Choroid plexus epithelial cell (primary cell): ENCODE measurements at places on chromosomes 4 and X.

DNA sequence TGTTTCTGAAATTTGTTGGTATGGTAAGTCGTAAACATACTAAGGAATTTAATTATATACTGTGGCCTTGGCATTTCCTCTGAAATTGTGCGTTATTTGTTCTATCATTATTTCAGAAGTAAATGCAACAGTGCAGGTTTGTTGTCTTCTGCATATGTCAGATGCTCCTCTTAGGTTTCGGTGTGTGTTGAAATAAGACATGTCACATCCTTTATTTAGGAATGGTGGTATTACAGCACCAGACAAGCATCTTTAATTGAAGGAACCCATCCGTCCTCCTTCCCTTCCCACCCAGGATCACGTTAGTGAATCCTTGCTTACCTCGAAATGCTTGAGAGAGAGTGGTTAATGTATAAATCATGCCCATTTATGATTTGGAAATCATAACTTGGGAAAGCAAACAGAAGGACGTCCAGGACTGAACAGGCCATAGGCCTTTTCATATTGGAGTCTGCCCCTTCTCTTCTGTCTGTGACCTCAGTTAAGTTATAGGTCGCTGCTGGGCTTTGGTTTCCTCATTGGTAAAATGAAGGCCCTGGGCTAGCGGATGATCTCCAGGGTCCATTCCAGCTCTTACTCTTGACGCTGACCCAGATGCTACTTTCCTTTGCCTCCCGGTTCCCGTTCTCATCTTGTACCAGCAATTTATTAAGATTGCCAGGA lies 134.1 kb downstream of the KLHL8 start:
- no peak for DNase-seq

- no peak for DNase-seq
Measured at GRCh38 chr4:166622425-166622977, 611.8 kb downstream of the SPOCK3 start.

GRCh38 chr4:182862141-182862875 lies 54.9 kb downstream of the DCTD start:
- DNase-seq = no peak

DNA sequence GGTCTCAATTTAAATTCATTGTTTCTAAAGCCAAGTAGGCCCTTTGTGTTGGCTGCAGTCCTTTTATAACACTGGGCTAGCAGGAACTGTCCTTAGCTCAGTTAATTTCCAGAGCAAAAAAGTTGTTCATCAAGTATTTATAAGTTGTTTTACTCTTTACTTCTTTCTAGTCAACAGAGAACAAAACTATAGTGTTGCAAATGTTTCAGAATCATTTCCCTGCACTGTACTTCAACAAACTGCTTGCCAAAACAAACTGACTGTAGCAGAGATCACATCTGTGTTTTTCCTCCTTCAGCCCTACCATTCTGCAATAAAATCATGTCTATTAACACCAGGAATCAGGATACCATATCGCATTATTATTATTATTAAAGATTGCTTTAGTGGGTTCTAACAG lies 168.5 kb upstream of the SH3RF1 start:
- DNase-seq = peak; percentile 77

DNA sequence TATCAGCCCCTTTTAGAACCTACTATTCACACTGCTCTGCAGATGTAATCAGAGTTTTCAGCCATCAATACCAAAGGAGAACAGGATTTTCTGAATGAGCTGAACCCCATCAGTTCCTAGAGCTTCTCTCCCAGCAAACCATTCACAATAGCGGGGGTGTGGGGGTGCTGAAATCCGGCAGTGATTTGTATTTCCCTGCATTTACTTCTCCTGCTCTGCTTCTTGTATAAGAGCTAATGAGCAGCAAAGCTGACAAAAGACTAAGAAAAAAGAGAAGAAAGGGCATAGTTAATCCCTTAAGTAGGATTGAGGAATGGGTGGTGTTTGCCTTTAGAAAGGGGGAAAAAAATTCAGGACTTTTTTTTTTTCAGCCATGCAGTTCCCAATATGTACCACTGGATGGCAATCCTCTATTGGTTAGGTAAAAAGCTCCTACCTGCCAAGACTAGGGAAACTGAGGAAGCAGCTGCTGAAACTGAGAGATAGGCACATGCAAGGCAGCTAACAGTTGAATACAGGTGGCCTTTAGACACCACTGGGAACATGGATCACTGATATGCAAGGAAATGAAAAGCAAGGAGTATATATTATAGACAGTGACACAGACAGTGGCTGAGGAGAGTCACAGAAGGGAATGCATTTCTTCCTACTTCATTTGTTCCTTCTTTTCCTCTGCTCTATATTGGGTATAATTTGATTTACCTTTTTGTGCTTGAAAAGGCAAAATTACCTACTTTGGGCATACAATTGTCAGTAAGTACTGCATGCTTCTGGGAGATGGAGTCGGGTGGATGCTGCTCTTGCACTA lies 217.9 kb downstream of the HS6ST2 start:
- peak; percentile 17 for DNase-seq

GRCh38 chr4:181418496-181418895 lies 824.7 kb upstream of the TENM3 start:
- DNase-seq = no peak

GRCh38 chr4:183129675-183130074 lies 30.6 kb downstream of the WWC2 start:
- DNase-seq = no peak

GRCh38 chr4:125105561-125105960 lies 209.2 kb upstream of the FAT4 start:
- DNase-seq = peak; percentile 59

DNA sequence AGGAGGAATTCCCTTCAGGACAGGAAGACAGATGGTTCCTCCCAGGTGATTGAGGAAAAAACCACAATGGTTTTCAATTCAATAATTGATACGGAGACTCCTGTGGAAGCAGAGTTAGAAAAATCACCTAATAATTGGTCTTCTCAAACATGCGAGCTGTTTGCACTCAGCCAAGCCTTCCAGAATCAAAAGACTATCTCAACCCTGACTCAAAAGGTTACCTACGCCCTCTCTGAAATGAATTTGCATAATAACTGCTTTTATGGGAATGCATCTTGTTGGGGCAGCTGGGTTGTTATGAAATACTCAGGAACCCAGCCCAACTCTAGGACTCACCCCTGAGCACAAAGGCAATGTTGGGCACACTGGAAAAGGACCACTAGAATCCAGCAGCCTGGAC lies 66.9 kb upstream of the ARSJ start:
- no peak for DNase-seq

- peak; percentile 92 for DNase-seq
Measured at GRCh38 chr4:88027611-88028608, 20.5 kb downstream of the PKD2 start.

DNA sequence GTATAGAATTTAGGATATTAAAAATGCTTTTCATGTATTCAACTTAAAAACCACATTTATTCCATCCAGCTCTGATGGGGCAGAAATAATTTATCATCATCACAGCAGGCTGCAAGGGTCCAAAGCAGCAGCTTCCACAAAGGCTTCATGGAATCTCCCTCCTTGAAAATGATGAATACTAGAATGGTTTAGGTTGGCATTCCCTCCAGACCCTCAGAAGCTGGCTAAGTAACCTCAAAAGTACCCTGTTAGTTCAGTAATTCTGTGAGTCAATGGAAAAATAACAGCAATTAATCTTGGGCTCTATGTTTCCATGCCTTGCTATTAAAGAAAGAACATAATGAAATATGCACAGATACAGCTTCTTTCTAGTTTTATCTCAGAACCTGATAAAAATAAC lies 594.9 kb upstream of the DIPK2B start:
- no peak for DNase-seq

GRCh38 chr4:102871772-102872171 lies 3.0 kb downstream of the CISD2 start:
- DNase-seq = peak; percentile 11

- no peak for DNase-seq
Measured at GRCh38 chr4:94959307-94959706, 201.6 kb downstream of the BMPR1B start.

- peak; percentile 53 for DNase-seq
Measured at GRCh38 chr4:48699475-48699874, 80.6 kb downstream of the FRYL start.

DNA sequence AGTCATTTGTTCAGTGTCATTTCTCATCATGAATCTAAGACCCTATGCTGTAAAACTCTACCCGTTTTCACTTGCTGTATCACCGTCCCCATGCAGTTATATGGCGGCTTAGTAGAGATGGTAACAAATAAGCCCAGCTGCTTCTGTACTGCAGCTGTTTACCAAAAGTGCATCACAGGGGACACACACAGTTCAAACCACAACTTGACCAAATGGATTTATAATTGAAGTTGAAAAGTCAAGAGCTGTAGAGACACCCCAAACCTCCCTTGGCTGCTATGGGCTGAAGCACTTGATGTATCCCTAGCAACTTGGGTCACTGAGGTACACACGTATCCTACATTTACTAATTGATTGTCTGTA lies 219.0 kb upstream of the FGF13 start:
- no peak for DNase-seq

DNA sequence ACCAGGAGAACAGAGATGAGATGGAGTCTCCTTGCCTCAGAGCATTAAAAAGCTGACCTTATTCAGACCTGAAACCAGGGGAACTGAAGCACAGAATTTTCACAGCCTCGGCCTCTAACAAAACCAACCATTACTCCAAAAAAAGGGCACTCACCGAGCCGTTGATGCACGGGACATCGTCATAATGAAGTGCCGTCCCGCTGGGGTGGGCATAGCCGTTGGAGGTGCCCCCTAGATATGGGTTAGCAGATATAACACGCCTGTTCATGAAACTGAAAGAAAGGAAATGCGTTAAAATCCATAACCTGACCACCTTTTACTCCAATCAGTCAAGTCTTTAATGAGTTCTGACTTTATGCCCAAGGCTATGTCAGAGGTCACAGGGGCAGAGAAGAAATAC lies 153.6 kb downstream of the AFAP1 start:
- no peak for DNase-seq

DNA sequence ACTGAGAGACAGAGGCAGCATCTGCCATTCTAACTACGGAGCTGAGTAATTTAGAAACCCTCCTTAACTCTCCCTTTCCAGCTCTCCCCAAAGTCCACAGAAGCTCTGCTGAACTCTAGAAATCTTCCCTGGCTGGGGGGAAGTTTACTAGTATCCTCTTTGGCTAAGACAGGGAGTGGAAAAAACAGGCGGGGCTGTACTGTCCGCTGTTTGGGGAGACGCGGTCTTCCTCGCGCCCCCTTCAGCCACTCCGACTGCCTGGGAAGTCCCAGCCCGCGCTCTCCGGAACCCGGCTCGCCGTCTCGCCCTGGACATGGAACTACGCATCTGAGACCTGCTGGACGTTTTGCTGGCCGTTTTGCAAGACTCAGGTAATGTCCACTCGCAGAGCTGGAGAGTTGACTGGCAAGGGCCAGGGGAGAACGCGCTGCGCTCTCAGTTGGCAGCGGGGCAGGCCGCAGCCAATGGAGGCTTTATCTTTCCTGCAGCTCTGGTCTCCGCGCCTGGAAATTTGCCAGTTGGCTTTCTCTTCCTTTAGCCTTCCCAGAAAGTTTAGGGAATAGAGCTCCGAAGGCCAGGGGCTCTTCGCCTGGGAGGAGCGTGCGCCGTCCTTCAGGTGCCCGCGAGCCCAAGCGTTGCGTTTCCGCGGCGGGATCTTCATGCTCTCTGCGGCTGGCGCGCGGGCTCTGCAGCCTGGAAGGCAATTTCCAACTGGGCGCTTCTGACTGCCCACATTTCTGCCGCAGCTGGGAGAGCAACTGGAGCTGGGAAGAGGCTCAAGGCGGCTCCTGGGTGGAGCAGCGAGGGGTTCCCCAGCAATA lies 892 bp downstream of the IL1RAPL2 start:
- no peak for DNase-seq

GRCh38 chrX:123989235-123989634 lies 27.7 kb downstream of the STAG2 start:
- DNase-seq = no peak

GRCh38 chr4:55020131-55020530 lies 105.3 kb downstream of the KDR start:
- peak; percentile 38 for DNase-seq

GRCh38 chr4:145819853-145820181 lies 118.8 kb downstream of the ZNF827 start:
- DNase-seq = no peak

- DNase-seq = peak; percentile 48
Measured at GRCh38 chr4:31620476-31620875, 900.3 kb downstream of the PCDH7 start.

DNA sequence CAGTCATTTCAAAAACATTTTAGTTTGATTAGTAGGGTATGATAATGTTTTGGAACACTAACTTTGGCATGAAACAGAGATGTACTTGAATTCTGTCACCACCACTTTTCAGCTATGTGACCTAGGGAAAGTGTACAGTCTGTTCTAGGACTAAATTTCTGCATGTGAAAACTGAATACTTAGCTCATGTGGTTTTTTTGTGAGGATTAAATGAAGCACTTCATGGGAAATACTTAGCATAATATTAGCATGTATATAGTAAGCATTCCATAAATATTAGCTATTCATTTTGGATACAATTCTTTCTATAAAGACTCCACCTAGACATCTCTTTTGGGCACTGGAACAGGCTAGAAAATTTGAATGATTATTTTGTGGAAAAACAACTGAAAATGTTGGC lies 1379.4 kb downstream of the RPA4 start:
- no peak for DNase-seq

GRCh38 chrX:31323658-31324057 lies 251.8 kb upstream of the FTHL17 start:
- no peak for DNase-seq

DNA sequence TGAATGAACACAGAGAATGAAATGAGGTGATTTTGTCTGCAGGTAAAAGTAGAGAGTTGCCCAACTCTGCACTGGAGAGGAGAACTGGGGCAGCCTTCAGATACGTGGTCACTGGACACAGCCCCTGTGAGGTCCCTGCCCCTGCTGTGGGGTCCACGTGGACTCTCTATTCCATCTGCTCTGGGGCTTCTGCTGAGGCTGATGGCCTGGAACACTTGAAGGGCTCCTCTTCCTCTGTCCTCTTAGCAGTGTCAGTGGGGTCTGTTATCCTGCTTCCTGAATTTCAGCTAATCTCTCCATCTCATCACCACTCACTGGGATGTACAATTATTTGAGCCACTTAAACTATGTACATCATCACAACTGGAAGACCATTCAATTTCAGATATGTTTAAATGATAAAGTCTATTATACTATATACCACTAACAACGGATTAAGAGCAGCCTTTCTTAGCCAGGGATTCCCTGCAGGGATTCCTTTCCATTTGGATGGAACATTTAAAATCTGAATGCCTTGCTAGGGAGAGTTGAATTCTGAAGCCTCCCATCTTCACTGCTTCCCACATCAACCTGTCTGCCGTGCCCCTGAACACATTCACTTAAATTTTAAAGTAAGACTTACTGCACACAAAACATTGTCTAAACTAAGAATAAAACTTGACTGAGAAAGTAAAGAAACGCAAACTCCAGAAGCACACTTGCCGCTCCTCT lies 74.0 kb downstream of the CC2D2A start:
- DNase-seq = no peak

- DNase-seq = no peak
Measured at GRCh38 chr4:157776930-157777528, 395.8 kb downstream of the GASK1B start.

DNA sequence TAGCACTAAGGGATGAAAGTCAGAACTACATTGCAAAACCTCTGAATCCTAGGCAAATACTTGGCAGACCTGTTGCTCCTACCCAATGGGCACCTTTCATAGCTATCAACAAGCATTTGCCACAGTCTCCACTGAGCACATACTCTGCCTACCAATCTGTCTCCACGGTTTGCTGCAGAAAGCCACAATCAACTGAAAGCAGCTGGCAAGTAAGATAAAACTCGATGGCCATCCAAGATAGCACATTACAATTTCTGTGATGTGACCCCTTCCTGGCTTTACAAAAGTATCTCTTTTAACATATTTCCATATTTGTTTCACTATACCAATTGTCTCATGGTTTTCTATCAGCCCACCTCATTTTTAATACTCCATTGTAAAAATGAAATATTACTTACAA lies 1060.5 kb upstream of the INTU start:
- no peak for DNase-seq
